H1 (cell line): ENCODE measurements at places on chromosomes 4 and X.

GRCh38 chrX:40700640-40701342, 34.6 kb downstream of the MED14 start:
- no peak for DNase-seq

DNA sequence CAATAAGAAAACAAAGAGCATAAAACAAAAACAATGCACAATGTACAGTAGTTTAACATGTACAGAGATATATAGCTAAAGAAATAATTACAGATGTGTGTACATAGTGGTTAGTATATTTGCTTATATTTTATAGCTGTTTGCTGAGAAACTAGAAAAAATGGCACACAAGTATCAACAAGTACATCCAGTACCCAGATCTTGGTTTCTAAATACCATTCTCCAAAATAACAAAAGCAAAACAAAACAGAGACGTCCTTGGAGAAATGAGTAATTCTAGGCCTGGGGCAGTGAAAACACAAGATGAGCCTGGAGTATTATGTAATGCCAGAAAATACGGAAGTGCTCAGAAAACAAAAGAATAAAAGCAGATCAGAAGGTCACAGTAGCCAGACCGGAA, 189.6 kb downstream of the TMEM47 start:
- no peak for DNase-seq

GRCh38 chr4:145048817-145049216, 49.2 kb downstream of the ANAPC10 start:
- DNase-seq, result no peak

DNA sequence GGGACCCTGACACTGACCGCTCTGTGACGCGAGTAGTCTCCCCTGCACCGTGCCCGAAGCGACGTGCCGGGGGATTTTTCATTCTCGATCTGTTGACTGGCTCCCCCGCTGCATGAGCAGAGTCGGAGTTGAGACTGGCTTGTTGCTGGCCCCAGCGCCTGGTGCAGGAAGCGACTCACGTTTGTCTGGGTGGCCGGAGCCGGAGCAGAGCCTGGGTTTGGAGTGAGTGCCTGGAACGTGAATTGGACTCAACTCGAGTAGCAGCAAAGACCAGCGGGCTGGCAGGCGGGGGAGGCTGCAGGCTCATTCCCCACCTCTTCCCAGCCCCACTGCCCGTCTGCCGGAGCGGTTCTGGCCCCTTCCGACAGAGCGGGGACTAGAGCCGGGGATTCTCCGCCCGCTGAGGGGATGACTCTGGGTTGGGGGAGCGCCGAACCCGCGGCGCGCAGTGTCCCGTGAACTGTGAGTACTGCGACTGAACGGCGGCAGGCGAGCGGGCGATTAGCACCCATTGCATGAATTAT, 554 bp downstream of the PCDH7 start:
- DNase-seq, result peak; percentile 69

- no peak for DNase-seq
These were observed 4.6 kb downstream of the TCEAL9 start for GRCh38 chrX:103360916-103361315.

DNA sequence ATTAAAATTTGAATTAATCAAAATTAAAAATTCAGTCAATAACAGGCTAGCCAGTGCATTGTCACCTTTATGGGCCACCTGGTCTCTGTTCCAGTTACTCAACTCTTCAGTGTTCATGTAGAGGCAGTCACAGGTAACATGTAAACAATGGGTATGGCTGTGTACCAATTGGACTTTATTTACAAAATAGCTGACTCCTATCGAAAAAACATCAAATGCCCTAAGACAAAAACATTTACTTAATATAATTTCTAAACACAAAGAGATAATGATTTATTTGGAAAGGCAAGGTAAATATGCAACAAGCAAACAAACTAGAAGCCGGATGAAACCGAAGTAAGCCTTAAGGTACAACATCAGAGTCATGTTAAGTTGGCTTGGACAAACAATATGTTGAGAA, 8.8 kb downstream of the TMEM150C start:
- no peak for DNase-seq

- DNase-seq, result no peak
These were observed 534.5 kb downstream of the GLUD2 start for GRCh38 chrX:121581885-121582284.

GRCh38 chr4:102687373-102687981, 73.3 kb downstream of the MANBA start:
- no peak for DNase-seq

GRCh38 chrX:78514852-78515251, 144.3 kb downstream of the RTL3 start:
- peak; percentile 52 for DNase-seq

DNA sequence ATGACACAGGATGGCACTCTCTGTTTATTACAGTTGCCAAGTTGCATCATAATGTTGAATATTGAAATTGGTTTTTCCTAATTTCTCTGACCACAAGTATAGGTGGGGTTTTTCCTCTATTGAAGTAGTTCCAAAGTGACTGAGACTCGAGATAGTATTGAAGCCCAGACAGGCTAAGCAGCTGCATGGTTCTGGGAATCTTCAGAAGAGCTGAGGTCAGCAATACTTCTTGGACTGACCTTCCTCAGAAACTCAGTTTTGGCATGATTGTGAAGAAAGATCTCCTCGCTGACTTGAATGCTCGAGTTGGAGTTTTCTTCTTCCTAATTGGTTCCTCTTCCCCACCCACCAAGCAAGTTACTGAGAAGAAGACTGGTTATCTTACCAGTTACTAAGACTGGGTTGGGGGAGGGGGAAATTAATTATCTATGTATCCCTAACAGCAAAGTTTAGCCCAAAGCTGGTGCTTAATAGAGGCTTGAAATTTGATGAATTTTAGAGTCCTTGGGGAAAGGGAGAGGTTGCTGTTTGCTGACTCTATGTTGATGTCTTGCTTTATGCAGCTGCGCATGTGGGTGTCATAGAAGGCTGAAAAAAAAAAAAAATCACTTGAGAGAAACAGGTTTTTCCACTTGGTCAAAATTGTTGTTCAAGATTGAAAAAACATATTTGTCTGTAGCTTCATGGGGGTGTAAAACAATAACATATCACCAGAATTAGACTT, 91.1 kb downstream of the P2RY10 start:
- no peak for DNase-seq

DNA sequence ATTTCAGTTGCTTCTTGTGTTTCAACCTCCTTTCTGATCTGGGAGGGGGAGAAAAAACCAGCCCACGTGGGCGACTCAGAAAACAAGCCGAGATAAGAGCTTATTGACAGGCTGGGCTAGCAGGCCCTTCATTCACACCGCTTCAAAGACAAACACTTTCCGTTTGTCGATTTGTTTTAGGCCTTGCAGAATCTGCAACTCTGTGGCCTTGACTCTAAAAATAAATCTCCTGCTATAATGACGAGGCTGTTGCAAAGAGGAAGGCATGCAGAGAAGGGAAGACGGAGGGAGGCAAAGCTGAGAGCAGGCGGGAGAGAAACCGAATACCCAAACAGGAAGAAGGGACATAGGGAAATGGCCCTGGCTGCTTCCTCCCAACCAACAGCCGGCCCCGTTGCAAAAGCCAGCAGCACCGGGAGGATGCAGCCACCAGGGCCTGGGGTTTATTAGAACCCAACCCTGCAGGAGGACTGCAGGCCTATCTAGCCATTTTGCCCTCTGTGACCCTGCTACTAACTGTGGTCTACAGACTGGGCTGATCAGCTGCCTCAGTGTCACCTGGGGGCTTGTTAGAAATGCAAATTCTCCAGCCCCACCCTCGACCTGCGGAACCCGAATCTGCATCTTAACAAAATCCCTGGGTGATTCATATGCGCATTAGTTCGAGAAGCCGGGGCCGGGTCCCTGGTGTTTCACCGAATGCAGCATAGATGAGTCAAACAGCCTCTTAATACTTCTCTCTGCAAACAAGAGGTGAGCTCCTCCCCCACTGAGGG, 325.5 kb downstream of the BCOR start:
- no peak for DNase-seq

GRCh38 chr4:60757986-60758680, 442.0 kb upstream of the ADGRL3 start:
- no peak for DNase-seq

DNA sequence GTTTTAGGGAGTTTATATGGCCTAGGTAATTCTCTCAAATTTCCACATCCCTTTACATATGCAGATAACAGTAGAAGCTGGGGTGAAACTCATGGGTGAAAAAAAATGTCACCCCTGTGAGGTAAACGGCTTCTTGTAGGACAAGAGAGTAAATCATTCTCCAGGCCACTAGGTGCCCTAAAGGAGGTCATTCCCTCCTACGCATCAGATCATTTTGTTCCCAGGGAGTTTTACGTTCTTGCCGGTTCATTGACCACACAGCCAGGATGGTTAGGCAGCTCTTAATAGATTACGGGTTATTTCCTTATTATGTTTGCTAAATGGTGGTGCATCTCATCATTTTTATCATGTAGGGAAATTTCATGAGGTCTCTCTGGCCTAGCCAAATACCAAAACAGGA, 225.8 kb upstream of the NOCT start:
- DNase-seq, result no peak

GRCh38 chrX:151084454-151084853, 91.9 kb upstream of the GPR50 start:
- no peak for DNase-seq

- no peak for DNase-seq
These were observed 119.5 kb downstream of the REELD1 start for GRCh38 chr4:146333895-146334262.

GRCh38 chrX:19954335-19955096, 36.3 kb downstream of the BCLAF3 start:
- no peak for DNase-seq

GRCh38 chrX:20547611-20548051, 280.9 kb upstream of the RPS6KA3 start:
- no peak for DNase-seq

GRCh38 chrX:136652822-136653723, 5.1 kb downstream of the CD40LG start:
- no peak for DNase-seq

DNA sequence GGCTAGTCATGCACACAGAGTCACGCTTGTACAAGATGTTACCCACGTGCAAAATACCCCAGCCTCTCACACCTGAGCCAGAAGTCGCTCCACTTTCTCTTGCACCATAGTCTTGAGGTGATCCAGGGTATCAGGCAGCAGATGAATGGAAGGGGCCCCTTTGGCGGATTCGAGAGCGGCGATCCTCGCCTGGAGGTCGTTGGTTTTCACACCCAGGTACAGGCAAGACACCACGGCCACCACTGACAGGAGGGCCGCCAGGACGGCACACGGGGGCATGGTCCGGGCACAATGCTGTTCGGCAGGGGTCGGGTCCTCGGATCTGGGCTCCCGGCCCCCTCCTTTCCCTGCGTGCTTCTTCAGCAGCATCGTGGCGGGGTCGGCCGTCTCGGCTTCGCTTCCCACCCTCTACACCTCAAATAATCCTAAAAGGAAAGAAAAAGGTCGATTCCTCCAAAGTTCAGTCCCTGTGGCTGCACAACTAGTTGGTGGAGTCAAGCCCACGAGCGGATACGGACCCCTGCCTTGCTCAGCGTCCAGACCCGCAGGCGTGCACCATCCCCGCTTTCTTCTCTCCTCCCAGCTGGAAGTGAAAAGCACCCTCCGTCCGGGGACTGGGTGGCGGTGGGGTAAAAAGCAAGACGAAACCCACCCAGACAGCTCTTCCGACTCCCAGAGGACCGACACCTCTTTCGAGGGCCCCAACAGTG, 652 bp downstream of the COL25A1 start:
- peak; percentile 55 for DNase-seq

- no peak for DNase-seq
These were observed 65.6 kb downstream of the DDIT4L start for GRCh38 chr4:100124715-100125114.

GRCh38 chr4:53919535-53919934, 144.9 kb downstream of the CHIC2 start:
- no peak for DNase-seq

DNA sequence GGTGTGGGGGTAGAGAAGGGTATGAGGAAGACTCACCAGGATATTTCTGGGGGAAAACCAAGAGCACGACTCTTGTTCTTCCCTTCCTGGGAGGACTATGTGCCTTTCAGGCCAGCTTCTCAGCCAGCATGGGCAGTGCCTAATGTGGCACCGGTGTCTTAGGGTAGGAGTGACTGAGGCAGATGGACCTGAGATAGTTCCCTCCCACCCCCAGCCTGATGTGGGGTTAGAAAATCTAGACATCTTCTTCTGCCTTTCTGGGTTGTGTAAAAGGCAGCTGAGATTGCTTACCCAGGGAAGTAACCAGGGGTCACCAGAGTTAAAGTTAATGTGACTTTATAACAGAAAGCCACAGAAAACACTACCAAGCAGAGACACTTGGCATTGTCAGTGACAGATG, 127.3 kb downstream of the TMA16 start:
- no peak for DNase-seq

GRCh38 chr4:149735796-149736195, 79.8 kb downstream of the IQCM start:
- DNase-seq, result no peak

DNA sequence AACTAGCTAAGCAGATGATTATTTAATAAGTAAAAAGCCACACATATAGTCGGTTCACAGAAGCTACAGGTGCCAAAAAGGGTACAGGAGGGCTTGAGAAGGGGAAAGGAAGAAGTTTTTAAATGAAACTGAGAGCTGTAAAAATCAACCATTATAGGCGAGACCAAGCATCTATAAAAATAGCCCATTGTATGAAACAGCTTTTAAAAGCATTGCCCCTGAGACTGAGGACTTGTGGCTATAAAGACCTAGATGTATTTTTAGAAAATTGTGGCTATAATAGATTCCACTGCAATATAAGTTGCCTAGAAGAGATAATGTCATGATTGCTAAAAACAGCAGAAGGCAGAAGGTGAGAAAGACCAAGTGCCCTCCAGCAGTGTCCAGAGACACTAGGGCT, 15.0 kb upstream of the TTC29 start:
- no peak for DNase-seq

DNA sequence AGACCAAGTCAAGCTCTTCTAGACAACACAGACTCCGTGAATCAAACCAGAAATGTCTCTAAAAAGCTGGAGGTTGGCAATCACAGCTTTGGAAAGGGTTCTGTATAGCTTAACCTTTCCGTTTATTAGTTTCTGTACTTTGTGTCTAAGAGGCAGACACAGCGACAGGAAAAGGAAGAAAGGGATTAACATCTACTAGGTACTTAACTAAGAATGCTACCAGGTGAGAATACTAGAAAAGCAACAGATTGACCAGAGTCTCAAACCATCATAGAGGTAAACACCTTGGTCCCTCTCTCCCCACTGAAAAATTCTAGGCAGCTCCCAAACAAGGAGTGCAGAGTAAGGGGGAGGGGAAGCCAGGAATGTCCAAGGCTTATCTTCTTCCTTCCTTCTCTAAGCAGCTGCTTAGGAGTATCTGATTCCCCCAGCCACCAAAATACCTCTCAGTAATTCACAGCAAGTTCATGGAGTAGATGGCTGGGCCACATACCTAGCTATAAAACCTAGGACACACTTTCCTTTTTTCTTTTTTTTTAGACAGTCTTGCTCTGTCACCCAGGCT, 80.8 kb downstream of the APBB2 start:
- DNase-seq, result no peak

- DNase-seq, result no peak
These were observed 105.5 kb upstream of the OTUD4 start for GRCh38 chr4:145285928-145286327.
